ENCODE measurements at places on chromosomes 7 and 10.

- DNase-seq, result no peak
These were observed 33.4 kb downstream of the ADAP1 start for GRCh38 chr7:921071-921461.

DNA sequence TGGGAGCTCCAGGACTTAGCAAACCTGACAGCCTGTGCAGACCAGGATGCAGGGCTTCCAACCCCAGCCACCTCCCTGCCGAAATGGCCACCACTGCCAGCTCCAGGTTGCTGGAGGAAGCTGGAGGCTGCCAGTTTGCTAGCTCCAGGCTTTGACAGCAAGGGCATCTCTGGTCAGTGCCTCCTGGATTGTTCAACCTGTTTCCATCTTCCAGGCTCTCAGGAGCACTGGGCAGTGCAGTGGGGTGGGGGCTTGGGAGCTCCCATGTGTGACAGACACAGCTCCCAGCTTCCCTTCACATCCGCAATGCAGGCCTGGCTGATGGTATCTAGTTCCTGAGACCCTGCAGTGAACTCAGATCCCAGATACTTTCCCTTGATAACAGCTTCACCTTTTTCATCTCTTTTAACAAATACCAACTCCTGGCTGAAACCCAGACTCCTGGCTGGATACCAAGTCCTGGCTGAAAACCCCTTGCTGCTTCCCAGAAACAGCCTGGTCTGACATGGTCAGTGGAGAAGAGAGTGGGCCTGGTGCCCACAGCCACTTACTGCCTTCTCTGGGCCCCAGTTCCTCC lies 20.8 kb upstream of the RET start:
- DNase-seq, result no peak

GRCh38 chr7:82444220-82444909 lies 788 bp upstream of the CACNA2D1 start:
- no peak for DNase-seq

DNA sequence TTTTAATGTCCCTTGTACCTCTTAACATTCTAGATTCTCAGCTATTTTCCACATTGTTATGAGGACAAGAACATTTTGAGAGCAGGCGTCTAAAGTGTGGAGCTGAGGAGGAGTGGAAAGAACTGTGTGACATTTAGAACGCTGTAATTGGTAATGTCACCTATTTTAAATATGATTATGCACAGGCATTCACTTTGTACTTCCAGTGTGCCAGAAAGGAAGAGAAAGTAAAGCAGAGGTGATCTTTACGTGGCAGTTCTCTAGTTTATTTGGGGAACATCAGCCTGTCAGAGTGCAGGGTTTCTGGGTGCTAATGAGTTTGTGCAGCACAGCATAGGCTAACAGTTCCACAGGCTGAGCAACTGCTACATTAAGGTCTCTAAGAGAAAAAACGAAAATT lies 498.4 kb upstream of the POM121L12 start:
- no peak for DNase-seq

GRCh38 chr7:55020466-55020871 lies 1.7 kb downstream of the EGFR start:
- DNase-seq, result no peak

DNA sequence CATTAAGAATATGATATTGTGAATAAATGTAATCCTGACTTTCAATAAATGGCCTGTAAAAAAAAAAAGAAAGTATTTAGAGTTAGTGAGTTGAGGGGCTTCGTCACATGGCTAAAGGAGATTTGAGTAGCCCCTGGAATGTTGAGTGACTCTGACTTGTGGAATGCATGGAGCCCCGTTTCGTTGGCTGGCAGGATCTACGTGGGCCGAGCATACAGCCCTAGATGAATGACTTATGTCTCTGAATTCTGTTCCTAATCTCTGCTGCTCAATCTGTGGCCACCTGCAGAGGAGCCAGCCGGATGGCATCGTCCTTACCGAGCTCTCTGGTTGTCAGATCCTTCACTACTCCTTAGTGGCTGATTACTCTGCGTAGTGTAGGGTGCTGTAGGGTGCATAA lies 155.7 kb downstream of the MGMT start:
- no peak for DNase-seq

DNA sequence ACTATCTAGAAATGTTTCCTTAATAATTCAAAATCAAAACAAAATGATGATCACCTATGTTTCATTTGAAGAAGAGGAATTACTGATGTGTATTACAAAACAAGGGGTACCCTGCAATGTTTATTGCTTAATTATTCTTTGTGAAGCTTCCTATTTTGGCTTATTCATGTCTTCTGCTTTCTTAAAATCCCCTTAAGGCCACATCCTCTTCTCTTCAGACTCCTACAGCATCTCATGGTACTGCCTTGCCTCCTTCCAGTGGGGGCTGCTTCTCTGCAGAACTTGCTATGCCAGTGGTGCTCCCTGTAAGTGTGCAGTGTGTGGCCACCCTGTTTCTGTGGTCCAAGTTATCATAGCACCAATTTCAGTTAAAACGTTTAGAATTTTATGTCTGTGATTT lies 35.0 kb downstream of the CCDC146 start:
- DNase-seq, result no peak

DNA sequence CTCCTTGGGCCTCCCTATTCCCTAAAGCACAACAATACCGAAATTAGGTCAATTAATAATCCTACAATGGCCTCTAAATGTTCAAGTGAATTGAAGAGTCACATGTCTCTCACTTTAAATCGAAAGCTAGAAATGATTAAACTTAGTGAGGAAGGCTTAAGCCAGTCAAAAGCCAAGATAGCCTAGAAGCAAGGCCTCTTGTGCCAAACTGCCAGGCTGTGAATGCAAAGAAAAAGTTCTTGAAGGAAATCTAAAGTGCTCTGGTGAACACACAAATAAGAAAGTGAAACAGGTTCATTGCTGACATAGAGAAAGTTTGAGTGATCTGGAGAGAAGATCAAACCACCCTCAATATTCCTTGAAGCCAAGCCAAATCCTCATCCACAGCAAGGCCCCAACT lies 57.2 kb downstream of the SLC29A4 start:
- DNase-seq, result no peak

- no peak for DNase-seq
These were observed 4.2 kb upstream of the KCP start for GRCh38 chr7:128914566-128915151.

DNA sequence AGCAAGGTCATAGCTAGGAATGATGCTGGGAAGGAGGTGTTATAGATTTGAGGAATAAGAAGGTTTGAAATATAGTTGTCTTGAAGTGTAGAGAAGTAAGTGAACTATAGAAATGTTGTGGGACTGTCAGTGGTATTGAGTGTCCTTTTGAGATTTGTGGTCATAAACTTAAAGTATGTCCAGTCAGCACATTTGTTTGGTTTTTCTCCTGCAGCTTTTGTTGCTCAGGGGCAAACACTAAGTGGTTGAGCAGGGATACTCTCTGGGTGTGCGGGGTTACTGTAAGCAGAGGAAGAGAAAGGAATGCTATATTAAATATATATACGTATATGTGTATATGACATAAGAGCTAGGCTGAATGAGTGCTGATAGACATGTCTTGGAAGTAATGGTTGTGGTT lies 67.1 kb downstream of the HECTD2 start:
- no peak for DNase-seq

GRCh38 chr7:112594397-112594796 lies 113.6 kb downstream of the LSMEM1 start:
- DNase-seq, result no peak

DNA sequence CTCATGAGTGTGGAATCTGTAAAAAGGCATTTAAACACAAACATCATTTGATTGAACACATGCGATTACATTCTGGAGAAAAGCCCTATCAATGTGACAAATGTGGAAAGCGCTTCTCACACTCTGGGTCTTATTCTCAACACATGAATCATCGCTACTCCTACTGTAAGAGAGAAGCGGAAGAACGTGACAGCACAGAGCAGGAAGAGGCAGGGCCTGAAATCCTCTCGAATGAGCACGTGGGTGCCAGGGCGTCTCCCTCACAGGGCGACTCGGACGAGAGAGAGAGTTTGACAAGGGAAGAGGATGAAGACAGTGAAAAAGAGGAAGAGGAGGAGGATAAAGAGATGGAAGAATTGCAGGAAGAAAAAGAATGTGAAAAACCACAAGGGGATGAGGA lies 207.7 kb downstream of the ZEB1 start:
- no peak for DNase-seq

GRCh38 chr10:110643653-110644597 lies at the start of gene RBM20:
RBM20 (plus strand) TSS chr10:110644336; CDS start chr10:110644455, 119 bp downstream.
- DNase-seq, result peak; percentile 47

DNA sequence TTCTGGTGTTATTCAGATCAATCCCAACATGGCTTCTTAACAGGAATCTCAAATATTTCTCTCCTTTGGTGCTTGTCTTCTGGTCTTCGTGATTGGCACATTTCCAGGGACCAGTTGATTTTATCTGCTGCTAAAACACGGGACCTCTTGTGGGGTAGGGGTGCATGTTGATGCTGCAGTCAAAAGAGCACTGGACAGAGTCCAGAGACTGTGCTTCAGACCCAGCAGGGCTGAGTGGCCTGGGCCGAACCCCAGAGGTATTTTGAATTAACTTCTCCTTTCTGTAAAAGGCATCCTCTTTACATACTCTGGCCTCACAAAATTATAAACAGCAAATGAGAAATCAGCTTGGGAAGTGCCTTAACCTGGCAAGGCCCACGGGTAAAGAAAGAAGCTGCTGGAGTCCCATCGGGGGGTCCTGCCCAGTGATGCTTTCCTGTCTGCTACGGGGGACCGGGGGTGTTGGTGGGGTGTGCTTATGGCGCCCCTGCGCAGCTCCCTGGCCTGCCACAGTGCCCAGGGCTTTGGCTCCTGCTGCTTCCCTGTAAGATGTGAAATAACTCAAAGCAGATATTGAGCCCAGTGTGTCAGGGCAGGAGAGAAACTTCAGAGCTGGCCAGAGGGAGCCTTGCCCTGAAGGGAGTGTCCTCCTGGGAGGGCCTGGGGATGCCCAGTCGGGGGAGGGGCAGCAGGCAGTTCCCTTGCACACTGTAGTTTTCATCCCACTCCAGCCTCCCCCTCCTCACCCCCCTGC lies 230.5 kb downstream of the TCF7L2 start:
- no peak for DNase-seq

GRCh38 chr7:91520645-91521044 lies 256.4 kb downstream of the FZD1 start:
- no peak for DNase-seq

DNA sequence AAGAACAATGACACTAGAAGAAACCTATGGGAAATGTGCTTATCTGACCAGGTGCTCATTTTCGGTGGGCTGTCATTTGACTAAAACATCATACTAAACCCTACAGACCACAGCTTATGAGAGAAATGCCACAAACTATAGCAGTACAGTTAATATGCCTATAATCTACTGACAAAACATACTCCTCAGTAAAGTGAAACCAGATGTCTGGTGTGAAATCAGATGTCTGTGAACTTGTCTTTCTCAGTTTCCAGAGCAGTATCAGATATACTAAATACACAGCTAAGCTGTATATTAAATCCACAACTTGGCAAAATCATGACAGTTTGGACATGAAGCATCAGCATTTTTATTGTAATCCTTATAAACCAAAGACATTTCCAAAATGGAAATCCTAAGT lies 3.3 kb downstream of the IMMP2L start:
- no peak for DNase-seq

GRCh38 chr7:7761974-7762779 lies 43.8 kb upstream of the RPA3 start:
- DNase-seq, result peak; percentile 7

DNA sequence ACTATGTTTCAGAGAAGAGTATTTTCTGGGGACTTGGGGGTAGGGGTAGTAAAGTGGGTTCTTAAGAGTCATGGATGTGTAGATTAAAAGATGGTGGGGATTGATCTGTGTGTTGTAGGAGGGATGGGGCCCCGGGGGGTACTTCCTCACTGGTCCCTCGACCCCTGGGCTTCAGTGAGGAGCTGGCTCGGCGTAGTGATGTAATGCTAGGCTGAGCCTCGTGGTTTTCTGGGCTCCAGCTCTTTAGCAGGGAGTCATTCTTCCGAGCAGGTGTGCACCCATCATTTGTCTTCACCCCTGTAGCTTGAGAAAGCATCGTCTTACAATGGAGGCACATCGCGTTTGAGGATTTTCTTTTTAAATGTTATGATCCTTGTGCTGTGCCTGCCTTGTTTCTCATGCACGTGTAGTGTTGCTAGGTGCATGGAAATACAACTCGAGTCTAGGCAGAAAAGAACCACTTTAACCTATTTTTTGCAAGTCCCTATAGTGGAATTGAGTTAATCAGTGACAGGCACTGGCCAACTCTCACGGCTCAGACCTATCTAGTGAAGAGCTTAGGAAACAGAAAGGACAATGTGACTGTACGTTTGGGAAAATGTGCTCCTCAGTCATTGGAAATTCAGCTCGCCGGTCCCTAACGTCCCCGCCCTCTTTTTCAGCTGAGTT lies 106.1 kb upstream of the BTBD16 start:
- DNase-seq, result no peak

- DNase-seq, result peak; percentile 77
These were observed 29.7 kb upstream of the SEC61G start for GRCh38 chr7:54788664-54789063.

DNA sequence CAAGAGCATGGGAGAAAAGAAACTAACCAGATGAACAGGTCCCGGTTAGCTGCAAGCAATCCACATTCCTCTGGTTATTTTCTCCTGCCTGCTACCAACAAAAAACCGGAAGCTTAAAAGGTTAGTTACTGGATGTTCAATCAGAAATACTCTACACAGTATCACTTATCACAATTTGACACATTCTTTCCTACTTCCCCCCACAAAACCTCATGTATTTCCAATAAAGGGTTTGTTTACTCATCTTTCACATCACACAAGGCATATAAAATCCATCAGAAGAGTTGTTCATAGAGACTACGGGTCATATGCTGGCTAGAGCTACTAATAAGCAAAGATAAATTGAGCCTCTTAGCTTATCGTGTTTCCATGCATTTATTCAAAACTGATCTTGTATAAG lies 4.8 kb downstream of the SLC25A28 start:
- DNase-seq, result no peak

- DNase-seq, result peak; percentile 60
These were observed 228.5 kb downstream of the SLC25A13 start for GRCh38 chr7:96093435-96093834.

GRCh38 chr7:1331561-1332467 lies 99.1 kb downstream of the UNCX start:
- no peak for DNase-seq

DNA sequence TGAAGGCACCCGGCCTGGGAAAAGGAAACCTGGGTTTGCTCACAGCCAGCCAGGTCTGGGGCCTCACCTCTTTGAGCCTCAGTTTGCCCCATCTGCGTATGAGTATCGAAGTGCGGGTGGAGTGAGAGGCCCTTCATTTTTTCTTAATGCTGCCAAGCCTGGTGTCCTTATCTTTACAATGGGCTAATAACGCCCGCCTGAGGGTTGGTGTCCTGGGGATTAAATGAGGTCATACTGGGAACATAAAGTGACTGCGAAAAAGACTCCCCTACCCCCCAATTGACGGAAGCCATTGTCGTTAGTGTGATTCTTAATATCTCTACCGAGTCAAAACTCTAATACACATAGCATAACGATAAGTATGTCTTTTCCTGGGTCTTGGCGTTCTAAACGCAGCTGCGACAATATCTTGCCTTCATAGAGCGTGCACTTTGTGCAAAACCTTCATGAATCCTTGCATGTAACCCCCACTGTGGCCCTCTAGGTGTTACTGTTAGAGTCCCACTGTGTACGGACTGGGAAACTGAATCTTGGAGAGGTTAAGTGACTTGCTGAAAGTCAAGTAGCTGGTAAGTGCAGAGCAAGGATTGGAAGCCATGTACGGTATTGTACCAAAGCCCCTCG lies 11.4 kb upstream of the GRB10 start:
- no peak for DNase-seq

Data from AG08396 (cell line).